ENCODE measurements at places on chromosomes 3 and 15. TPM values are rescaled to one million over a fixed set of nuclear protein-coding genes. Genes with fewer than 3 reads are reported as not detected.

PDZRN3 gene
- total RNA-seq, result 0.19 TPM

CAMP gene
- not detected for total RNA-seq

TMC3 gene
- total RNA-seq, result not detected

TMOD2 gene
- 20.7 TPM for total RNA-seq

CPLX3 gene
- total RNA-seq, result not detected

SERINC4 gene
- not detected for total RNA-seq

CCDC54 gene
- not detected for total RNA-seq

SHC4 gene
- total RNA-seq, result 0.57 TPM

ARGFX gene
- not detected for total RNA-seq

GXYLT2 gene
- total RNA-seq, result under 0.01 TPM

PODXL2 gene
- total RNA-seq, result 5.3 TPM

PTH1R gene
- total RNA-seq, result 0.06 TPM

FBXW12 gene
- not detected for total RNA-seq

EEF1AKMT4 gene
- total RNA-seq, result 3.4 TPM

LARP6 gene
- total RNA-seq, result 7.1 TPM

DZIP1L gene
- 7.6 TPM for total RNA-seq

GRIP2 gene
- total RNA-seq, result not detected

XRN1 gene
- 63.1 TPM for total RNA-seq

TM4SF4 gene
- not detected for total RNA-seq

ZIC4 gene
- total RNA-seq, result not detected

CAMKV gene
- total RNA-seq, result not detected

NR2E3 gene
- total RNA-seq, result 0.50 TPM

GP9 gene
- not detected for total RNA-seq

CORO2B gene
- total RNA-seq, result 0.32 TPM

FAM162A gene
- 4.0 TPM for total RNA-seq

C2CD4A gene
- 1.3 TPM for total RNA-seq

CYP1A1 gene
- 31.5 TPM for total RNA-seq

DNASE1L3 gene
- total RNA-seq, result 3.4 TPM

MYLK gene
- 127 TPM for total RNA-seq

FETUB gene
- not detected for total RNA-seq

GOLGA8T gene
- 0.13 TPM for total RNA-seq

VEPH1 gene
- 24.0 TPM for total RNA-seq

CHL1 gene
- total RNA-seq, result not detected

TMEM62 gene
- 20.2 TPM for total RNA-seq
